ENCODE measurements at places on chromosomes 6 and 20. TPM values are rescaled to one million over a fixed set of nuclear protein-coding genes. Genes with fewer than 3 reads are reported as not detected.

Gene BPI
- polyA plus RNA-seq: 0.10 TPM

Gene MOCS1
- 8.4 TPM for polyA plus RNA-seq

Gene UNC5CL
- not detected for polyA plus RNA-seq

Gene CTAGE9
- not detected for polyA plus RNA-seq

Gene METTL24
- not detected for polyA plus RNA-seq

Gene LINC00237
- not detected for polyA plus RNA-seq

Gene SLC35F1
- polyA plus RNA-seq: not detected

Gene LY6G6D
- not detected for polyA plus RNA-seq

Gene ANKRD6
- polyA plus RNA-seq: 0.54 TPM

Gene GSTA2
- polyA plus RNA-seq: not detected

Gene LCA5
- polyA plus RNA-seq: 4.0 TPM

Gene RIPOR3
- polyA plus RNA-seq: 0.49 TPM

Gene NELFCD
- polyA plus RNA-seq: 57.4 TPM

Measured in GM23248 (cell line).